ENCODE measurements at places on chromosomes 12 and 14. TPM values are rescaled to one million over a fixed set of nuclear protein-coding genes. Genes with fewer than 3 reads are reported as not detected.

Gene EIF4B
- 501 TPM for total RNA-seq

Gene TCL1B
- not detected for total RNA-seq

Gene TEX22
- 0.43 TPM for total RNA-seq

Gene BEST3
- total RNA-seq, result not detected

Gene MANSC4
- total RNA-seq, result not detected

Gene CLEC2A
- not detected for total RNA-seq

Gene RASAL1
- not detected for total RNA-seq

Gene GALNT16
- total RNA-seq, result 1.4 TPM

Gene SRRM4
- not detected for total RNA-seq

Gene BHLHE41
- total RNA-seq, result 1.6 TPM

Gene SIX6
- not detected for total RNA-seq

Gene TRAF3
- 18.6 TPM for total RNA-seq

Gene AQP2
- total RNA-seq, result not detected

Gene NELL2
- not detected for total RNA-seq

Gene PLEKHG3
- 6.9 TPM for total RNA-seq

Gene ANKS1B
- not detected for total RNA-seq

Gene CLEC1A
- total RNA-seq, result not detected

Gene SMIM41
- not detected for total RNA-seq

Gene ADCY6
- total RNA-seq, result 24.8 TPM

Gene RAD9B
- 0.97 TPM for total RNA-seq

Gene SPX
- total RNA-seq, result 0.63 TPM

Gene COX8C
- not detected for total RNA-seq

Gene C12orf42
- total RNA-seq, result not detected

Gene ATG101
- 113 TPM for total RNA-seq

Gene TMEM179
- total RNA-seq, result not detected

Gene PPP4R4
- total RNA-seq, result 0.22 TPM

Gene FZD10
- total RNA-seq, result not detected

Gene CFAP54
- 2.0 TPM for total RNA-seq

Gene TSPAN8
- total RNA-seq, result not detected

Gene ZNF740
- 6.5 TPM for total RNA-seq

Gene SERPINA12
- total RNA-seq, result not detected

Gene CRIP1
- 1.8 TPM for total RNA-seq

Gene ASPG
- total RNA-seq, result not detected

Gene RPGRIP1
- total RNA-seq, result not detected

Gene ENDOU
- not detected for total RNA-seq

Gene KRT80
- total RNA-seq, result 0.38 TPM

Gene PMCH
- total RNA-seq, result not detected

Gene MLEC
- total RNA-seq, result 79.4 TPM

Gene TBC1D30
- not detected for total RNA-seq
